Peyer's patch (tissue), 4 donors: ENCODE measurements at places on chromosomes 1 and 21. TPM values are rescaled to one million over a fixed set of nuclear protein-coding genes. Genes with fewer than 3 reads are reported as not detected.

Gene MYCL
- 14.2 TPM for total RNA-seq

Gene SYTL1
- total RNA-seq: 9.5 TPM

Gene PTTG1IP
- 69.3 TPM for total RNA-seq

Gene PLEKHN1
- 0.47 TPM for total RNA-seq

Gene CDA
- 47.1 TPM for total RNA-seq

Gene SERPINC1
- not detected for total RNA-seq

Gene STUM
- total RNA-seq: 1.6 TPM

Gene CACNA1S
- total RNA-seq: not detected

Gene UBE2U
- not detected for total RNA-seq

Gene NOS1AP
- total RNA-seq: 18.5 TPM

Gene AJAP1
- total RNA-seq: 0.13 TPM

Gene EXTL1
- not detected for total RNA-seq

Gene GJA9
- total RNA-seq: not detected

Gene SMCP
- not detected for total RNA-seq

Gene ITLN2
- total RNA-seq: 37.0 TPM

Gene DNASE2B
- not detected for total RNA-seq

Gene LAMC2
- total RNA-seq: 29.7 TPM

Gene HAPLN2
- not detected for total RNA-seq

Gene CCDC30
- 29.4 TPM for total RNA-seq

Gene GSTM3
- total RNA-seq: 16.6 TPM

Gene SSX2IP
- 10.7 TPM for total RNA-seq

Gene TMPRSS3
- total RNA-seq: 2.5 TPM

Gene TACSTD2
- total RNA-seq: 0.47 TPM

Gene ZMYM1
- 15.1 TPM for total RNA-seq

Gene TEDDM1
- total RNA-seq: not detected

Gene ZNF326
- 49.9 TPM for total RNA-seq

Gene AIDA
- total RNA-seq: 23.9 TPM

Gene TMCC2
- 1.2 TPM for total RNA-seq

Gene ADAM30
- total RNA-seq: not detected

Gene AURKAIP1
- 133 TPM for total RNA-seq

Gene GSTM1
- 93.7 TPM for total RNA-seq

Gene PRRX1
- total RNA-seq: 2.5 TPM

Gene SPRR2F
- total RNA-seq: not detected

Gene TNN
- not detected for total RNA-seq

Gene MCOLN2
- total RNA-seq: 5.6 TPM

Gene SPRR2A
- total RNA-seq: not detected

Gene OR10J1
- not detected for total RNA-seq

Gene ADAMTS5
- total RNA-seq: 17.3 TPM

Gene ASAP3
- total RNA-seq: 28.9 TPM

Gene NHLH1
- total RNA-seq: 0.80 TPM

Gene TNNT2
- total RNA-seq: not detected

Gene OR6N1
- total RNA-seq: not detected

Gene TPTE
- not detected for total RNA-seq

Gene RGS8
- not detected for total RNA-seq

Gene LCE4A
- not detected for total RNA-seq

Gene FCGR3B
- total RNA-seq: not detected

Gene CCNL2
- total RNA-seq: 216 TPM
